HTR-8/SVneo (cell line): ENCODE measurements at places on chromosomes 7 and 10.

- DNase-seq = no peak
Measured at GRCh38 chr10:74929197-74929596, 102.8 kb downstream of the KAT6B start.

DNA sequence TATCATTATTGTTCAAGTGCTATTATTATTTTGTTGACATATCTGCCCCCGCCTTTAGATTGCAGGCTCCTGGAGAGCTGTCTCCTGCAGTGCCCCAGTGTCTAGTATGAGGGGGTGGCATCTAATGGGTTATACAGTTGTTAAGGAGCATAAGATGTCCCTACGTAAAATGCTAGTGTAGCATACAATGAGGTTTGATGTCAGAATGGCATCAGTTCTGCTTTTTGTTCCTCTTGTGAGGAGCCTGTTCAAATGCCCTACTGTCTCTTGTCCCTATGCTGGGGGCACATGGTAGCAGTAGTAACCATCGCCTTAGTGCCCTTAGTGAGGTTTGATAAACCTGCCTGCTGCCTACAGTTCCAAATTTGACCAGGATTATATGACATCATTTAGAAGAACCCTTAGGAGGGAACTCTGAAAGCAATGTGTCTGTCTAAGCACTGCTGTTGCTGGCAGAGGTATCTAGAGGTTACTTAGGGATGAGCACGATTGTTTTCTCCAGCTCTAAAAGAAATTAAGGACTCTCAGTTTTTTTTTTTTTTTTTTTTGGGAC is 9.7 kb downstream of the CREM start:
- no peak for DNase-seq

DNA sequence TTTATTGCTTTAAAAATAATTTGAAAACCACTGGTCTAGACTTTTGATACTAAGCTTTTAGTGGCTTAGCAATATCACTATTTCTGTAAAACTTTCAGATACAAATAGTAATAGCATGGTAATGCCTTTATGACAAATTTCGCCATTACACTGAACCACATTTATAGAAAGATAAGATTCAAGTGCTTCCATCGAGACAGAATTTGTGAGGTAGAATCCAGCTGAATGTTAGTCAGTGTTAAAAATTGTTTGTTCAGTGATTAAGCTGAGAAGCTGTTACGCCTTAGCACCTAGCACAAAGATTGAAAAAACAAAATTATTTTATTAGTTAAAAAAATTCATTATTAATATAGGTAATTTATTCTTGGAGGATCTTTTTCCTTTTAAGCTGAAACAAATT is 36.5 kb downstream of the GNAT3 start:
- no peak for DNase-seq

DNA sequence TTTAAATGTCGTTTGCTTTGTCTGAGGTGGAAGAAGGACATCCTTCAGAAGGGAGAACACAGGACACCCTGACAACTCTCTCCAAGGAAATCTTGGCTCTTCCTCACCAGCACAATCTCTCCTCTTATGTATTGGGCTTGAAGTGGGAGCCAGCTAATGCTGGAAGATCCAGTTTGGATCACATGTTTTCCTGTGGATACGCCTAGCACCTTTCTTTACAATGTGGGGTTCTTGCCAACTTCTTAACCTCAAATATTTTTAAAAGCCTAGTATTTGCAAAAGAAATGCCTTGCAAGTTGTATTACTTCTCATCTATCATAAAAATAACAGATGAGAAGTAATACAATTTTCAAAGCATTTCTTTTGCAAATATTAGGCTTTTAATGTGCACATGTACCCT is 76.4 kb downstream of the FRMD4A start:
- DNase-seq = no peak

- peak; percentile 99 for DNase-seq
Measured at GRCh38 chr7:100586266-100587025, at the start of gene FBXO24. Gene FBXO24, plus strand, starts transcription at chr7:100586328. Its CDS starts 298 bp downstream, at chr7:100586626.

DNA sequence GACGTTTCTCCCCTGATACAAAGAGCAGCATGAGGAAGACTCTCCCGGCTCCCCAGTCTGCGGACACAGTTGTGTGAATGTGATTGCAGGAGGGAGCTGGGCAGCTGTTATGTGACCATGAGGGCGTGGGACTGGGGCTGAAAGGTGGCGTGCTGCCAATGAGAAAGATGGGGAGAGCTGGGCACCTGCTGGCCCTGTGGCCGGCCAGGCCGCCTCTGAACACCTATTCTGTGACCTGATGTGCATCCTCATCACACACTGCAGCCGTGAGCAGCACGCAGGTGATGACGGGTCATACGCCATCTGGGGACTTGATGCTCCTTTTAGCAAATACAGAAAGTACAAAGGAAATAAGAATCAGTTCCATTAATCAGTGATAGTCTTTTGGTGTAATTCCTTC is 86.9 kb downstream of the MGMT start:
- DNase-seq = no peak

DNA sequence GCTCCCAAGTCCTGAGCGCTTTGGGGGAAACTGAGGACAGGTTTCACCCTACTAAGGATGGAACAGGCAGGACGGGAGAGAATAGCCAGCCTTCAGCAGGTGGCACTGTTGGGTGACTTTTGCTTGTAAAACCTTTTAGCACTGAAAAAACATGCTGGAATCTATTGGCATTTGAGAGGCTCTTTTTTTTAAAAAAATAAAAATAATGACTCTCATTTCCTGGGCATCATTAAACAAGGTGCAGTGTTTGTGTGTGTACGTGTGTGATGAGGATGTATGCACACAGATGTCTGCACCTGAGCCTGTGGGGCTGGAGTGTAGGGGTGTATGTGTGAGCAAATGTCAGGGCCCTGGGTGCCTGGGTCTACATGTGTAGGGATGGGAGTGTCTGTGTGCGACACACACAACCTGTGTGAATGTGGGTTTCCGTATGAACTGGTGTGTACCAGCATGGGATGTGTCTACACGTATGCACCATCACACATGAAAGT is 177.9 kb downstream of the RPS24 start:
- peak; percentile 42 for DNase-seq

- DNase-seq = no peak
Measured at GRCh38 chr7:17495655-17496394, 197.4 kb downstream of the AHR start.

DNA sequence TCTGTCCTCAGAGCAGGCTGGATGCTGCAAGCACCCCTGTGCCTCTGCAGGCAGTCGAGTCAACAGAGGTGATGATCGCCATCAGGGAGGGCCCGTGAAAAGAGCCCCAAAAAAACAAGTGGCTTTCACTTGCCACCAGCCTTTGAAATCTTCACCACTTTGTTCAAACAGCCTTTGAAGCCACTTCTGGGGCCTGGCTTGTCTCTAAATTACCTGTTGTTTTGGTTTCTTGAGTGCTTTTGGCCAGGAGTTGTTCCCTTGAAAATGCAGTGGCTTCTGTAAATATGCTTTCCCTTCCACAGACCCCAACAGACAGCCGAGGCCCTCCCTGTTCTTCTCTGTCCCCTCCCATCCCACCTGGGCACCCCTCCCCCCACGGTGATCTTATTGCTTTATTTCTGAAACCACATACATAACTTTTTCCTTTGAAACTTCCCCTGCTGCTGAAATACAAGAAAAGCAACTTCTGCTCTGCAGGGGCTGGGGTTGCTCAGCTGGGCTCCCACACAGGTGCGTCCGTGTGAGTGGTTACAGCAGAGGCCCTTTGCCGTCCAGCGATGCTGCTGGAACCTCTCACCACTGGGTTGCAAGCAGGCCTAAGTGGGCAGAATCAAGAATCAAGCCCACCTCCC is 283.8 kb upstream of the SHH start:
- no peak for DNase-seq

GRCh38 chr7:39073432-39073831 is 95.7 kb downstream of the POU6F2 start:
- DNase-seq = no peak

DNA sequence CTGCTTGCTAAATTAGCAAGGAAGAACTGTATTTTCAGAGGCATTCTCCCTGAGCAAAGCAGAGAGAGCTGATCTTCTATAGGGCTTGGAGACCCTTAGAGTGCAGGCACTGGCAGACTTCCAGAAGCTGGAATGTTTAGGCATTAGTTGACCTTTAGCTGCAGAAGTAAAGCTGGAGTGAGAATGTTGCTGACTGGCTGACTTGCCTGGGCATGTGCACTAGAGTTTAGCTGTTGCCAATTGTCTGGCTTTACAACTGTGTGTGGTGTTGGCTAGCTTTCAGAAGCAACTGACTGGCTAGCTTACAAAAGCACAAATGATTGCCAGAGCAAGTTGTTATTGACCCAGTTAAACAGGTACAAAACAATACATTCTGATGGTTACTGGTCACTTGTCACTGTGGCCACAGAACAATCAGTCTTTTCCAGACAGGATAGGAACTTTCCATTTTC is 25.1 kb downstream of the FAM13C start:
- DNase-seq = no peak

- DNase-seq = no peak
Measured at GRCh38 chr7:129561677-129562359, 49.7 kb upstream of the NRF1 start.

DNA sequence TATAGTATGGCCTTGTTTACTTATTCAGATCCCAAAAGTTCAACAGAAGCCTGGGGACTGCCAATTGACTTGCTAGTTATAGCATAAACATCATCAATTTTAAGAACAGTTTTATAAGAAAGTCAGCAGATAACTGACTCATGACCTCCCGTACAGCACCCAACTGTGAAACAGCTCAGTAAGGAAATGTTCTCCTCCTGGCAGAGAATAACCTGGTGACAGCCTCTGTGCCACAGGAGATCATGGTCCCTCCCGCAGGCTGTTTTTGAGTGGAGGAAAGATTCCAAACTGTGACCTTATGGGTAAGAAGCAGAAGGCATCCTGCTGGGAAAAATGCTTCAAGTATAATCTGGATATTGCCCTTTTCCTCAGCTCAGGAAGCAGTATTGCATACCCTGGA is 182.5 kb downstream of the SEMA3D start:
- no peak for DNase-seq

- DNase-seq = no peak
Measured at GRCh38 chr10:4651404-4652037, 174.5 kb upstream of the AKR1E2 start.
